ENCODE measurements at places on chromosomes 7 and 10. TPM values are rescaled to one million over a fixed set of nuclear protein-coding genes. Genes with fewer than 3 reads are reported as not detected.

CH25H gene
- not detected for total RNA-seq

GCK gene
- total RNA-seq, result 2.6 TPM

GRCh38 chr7:141696348-141696747 is 5.6 kb downstream of the DENND11 start:
- DNase-seq, result no peak

WDFY4 gene
- total RNA-seq, result 1.1 TPM

DNA sequence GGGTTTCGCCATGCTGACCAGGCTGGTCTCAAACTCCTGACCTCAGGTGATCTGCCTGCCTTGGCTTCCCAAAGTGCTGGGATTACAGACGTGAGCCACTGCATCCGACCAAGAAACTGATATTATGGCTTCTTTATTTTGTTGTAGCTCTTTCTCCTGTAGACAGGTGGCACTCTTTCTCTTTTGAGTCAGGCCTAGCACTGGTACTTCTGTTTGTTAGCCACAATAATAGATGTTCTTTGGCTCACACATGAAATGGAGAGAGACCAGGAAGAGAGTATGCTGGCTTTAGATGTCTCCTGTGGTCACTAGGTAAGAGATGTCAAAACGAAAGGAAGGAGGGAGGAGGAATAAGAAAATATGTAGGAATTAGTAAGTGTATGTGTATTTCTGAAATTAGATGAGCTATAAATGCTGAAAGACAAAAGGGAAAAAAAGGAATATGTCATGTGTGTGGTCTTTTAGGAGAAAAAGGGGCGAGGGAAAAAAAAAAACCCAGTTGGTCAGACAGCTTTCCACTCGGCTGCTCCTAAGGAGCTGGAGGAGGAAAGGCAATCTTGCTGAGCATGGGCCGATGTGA is 78.7 kb downstream of the CLEC2L start:
- DNase-seq, result no peak

KBTBD2 gene
- total RNA-seq, result 22.4 TPM

All from activated CD8-positive, alpha-beta T cell treated with anti-CD3 and anti-CD28 coated beads for 36 hours (primary cell).